Eye (tissue), 1 donor: ENCODE measurements at places on chromosomes 7 and 10.
A peak's percentile ranks its signal among the peaks of the same experiment; 100 is the strongest.

DNA sequence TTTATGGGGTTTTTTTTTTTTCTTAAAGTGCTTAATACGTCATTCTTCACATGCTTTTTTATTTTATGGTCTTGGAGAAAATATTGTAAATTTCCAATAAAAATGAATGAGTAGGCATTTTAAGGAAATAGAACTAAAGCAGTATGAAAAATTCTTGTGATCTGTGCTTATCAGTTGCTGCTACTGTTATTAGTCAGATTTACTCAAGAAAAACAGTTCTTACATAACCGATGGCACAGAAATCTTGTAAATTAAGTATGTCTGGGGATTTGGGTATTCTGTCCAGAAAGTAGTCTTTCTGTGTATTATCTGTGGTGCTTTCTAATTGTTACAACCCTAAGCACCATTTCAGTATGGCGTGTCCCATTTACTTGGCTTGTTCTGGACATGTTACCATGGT, 64.7 kb downstream of the LRGUK start:
- DNase-seq = no peak

DNA sequence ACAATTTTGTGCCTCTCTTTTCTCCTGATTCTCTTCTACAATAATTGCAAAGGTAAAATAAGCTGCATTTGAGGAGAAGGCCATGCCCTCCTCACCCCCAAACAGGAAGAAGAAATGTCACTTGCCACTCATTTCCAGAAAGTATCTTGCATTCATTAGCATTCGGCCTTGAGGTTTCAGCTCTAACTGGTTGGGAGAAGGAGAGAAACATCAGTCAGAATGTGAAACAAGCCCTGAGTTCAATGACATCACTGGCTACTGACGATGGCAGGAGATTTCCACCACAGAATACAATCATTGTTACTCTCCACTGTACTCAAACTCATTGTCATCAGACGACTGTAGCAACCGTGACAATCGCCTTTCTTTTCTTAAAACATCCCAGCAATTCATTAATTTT, 72.8 kb downstream of the PRKCQ start:
- no peak for DNase-seq

DNA sequence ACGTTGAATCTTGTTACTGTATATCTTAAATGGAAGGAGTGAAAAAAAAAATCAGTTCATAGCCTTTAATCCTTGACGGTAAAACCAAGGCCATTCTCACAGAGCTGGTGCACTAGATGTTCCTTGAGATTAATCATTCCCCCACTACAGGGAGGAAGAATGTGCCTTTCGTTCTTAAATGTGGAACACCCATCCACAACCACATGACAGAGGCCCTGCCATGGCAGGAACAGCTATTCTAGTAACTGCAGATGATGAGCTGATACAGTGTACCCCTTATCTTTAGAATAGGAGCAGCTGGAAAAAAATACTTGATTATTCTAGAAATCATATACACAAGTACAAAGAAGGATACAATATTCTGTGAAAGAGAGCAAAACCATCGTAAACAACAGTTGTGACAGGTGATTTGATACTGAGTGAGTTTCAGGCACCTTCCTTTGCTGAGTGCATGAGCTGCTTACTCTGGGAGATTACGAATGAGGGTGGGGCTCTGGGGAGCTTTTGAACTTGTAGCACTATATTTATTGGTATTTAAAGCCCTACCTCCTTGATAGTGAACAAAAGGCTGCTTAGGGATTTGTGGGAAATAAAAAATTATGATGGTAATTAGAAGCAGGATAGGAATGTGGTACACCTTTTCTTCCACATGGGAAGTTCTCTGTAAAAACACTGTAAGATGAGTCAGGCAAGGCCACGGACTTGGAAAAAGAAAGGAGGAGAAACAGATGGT, 244.4 kb upstream of the SLC26A5 start:
- DNase-seq = no peak

- DNase-seq = peak; percentile 49
Observed at GRCh38 chr10:59179068-59179467, 2.6 kb downstream of the PHYHIPL start.

GRCh38 chr10:88221010-88221973, 357.9 kb downstream of the PTEN start:
- DNase-seq = no peak

- DNase-seq = peak; percentile 44
Observed at GRCh38 chr7:26156451-26157420, 4.7 kb downstream of the NFE2L3 start.

GRCh38 chr7:130208516-130208915, 856 bp downstream of the SSMEM1 start:
- no peak for DNase-seq

DNA sequence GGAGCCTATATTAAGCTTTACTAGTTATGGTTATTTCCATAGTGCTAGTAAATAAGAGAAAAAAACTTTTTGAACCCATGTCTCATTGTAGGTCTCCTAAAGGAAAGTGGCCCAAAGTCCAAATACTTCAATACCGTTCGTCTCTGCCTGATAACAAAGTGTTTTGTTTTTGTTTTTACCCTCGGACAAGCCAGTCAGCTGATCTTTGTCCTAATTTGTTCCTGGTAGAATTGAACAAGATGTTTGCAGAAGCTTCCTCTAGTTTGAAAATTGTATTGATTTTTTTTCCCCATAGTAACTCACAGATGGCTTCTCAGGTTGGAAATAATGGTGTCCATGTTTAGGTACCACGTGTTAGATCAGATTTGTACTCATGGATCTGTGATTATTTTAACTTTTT, 335.8 kb upstream of the KAT6B start:
- no peak for DNase-seq

DNA sequence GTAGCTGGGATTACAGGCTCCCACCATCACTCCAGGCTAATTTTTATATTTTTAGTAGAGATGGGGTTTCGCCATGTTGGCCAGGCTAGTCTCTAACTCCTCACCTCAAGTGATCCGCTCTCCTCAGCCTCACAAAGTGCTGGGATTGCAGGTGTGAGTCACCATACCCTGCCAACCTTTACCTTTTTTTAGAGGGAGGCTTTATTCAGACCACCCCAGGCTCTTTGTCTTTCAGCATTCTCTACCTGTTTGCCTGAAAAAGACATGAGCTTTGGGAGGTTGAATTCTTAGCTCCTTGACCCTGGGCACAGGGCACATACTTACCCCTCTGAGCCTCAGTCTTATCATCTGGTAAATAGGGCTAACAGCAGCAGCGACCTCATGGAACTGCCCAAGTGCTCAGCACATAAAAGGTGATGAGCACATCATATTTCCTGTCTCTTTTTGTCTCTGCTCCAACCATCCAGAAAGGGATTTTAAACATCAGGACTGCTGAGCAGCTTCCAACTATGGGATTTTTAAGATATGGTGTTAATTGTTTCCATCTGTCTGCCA, 17.0 kb downstream of the FRMPD2 start:
- DNase-seq = no peak

- no peak for DNase-seq
Observed at GRCh38 chr7:55517191-55517633, 55.1 kb downstream of the VOPP1 start.

DNA sequence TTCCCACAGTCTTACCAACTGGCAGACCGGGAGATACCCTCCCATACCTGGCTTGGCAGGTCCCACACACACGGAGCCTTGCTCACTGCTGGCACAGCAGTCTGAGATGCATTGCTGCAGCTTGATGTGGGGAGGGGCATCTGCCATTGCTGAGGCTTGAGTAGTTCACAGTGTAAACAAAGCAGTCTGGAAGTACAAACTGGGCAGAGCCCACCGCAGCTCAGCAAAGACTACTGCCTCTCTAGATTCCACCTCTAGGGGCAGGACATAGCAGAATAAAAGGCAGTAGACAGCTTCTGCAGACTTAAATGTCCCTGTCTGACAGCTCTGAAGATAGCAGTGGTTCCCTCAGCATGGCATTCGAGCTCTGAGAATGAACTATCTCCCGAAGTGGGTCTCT, 69.6 kb upstream of the RELN start:
- no peak for DNase-seq

DNA sequence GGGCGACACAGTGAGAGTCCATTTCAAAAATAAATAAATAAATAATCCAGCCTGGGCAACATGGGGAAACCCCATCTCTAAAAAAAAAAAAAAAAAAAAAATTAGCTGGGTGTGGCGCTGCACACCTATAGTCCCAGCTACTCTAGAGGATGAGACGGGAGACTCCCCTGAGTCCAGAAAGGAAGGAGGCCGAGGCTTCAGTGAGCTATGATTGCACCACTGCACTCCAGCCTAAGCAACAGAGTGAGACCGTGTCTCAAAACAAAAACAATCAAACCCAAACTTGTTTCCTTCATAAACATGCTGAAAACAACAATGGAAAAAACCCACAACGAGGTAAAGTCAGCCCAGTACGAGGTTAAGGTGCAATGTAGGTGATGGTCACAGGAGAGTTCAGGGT, 1.2 kb downstream of the COX19 start:
- DNase-seq = no peak

DNA sequence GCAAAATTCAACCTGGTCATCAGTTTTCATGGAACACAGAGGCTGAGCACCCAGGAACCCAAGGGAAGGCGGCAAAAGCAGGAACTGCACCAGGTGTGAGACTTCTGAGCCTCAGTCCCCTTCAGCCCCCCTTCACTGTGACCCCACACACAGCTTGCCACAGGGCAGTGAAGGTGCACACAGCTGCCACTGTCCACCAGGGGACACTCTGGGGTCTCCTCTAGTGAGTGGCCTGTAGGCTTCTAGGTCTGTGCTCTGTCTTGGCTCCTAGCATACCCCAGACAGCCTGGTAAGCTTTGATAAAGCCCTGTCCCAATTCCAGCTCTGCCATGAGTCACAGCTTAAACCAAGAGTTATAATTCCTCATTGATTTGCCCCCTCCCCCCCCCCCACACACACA, 12.1 kb downstream of the KCNH2 start:
- peak; percentile 53 for DNase-seq
